Ovary (tissue), 10 donors: ENCODE measurements at places on chromosomes 12 and 14. TPM values are rescaled to one million over a fixed set of nuclear protein-coding genes. Genes with fewer than 3 reads are reported as not detected.

GRCh38 chr14:75522983-75523318 lies 682 bp downstream of the BATF start:
- no peak for DNase-seq

DNA sequence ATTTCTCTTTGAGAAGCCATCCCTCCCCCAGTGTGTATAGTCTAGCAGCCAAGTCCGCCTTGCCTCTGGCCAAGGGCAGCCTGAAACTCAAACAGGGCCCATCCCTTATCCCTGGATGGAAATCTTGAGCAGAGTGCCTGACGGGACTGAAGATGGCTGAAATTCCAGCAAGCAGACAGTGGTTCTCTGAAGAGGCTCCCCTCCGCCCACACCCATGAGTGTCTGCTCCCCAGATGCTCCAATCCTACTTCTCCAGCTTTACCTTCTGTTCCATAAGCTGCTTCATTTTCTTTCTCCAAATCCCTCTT lies 396.2 kb downstream of the NUAK1 start:
- DNase-seq: no peak

DNA sequence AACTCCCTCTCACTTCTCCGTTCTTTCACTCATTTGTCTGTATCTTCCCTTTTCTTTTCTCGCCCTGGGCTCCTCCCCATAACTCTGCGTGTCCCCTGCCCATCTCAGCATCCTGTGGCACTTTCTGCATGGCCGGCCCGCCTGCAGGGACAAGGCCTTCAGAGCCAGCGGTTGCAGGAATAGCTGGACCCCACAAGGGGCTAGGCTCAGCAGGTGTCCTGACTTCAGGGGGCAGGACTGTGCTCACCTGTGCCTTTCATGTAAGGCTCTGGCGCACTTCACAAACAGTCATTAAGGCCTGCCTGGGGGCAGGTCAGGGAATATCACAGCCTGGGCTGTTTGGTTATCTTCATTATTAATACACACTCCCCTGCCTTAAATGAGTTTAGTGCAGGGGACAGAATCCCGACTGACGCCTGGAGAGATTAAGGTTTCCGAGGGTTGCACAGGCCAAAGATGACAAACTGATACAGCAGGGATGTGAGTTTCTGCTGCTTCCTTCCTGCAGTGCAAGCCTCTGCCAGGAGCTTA lies 768.8 kb upstream of the TBX3 start:
- no peak for DNase-seq

DNA sequence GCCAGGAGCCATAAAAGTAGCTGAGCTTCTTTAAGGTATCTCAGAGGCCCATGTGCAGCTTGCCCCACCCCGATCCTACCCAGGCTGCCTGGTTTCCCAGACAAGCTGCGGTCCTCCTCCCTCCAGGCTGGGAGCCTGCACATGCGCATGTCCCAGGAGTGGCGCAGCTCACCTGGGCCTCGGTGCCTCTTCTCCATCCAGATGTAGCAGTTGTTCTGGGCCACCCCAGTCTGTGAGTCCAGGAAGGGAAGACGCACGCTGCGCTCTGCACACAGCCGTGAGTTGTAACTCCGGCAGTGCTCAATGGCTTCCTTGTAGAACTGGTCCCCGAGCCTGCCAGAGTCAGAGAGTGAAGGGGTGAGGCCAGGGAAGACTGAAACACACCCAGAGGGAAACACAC lies 122.3 kb downstream of the DPF3 start:
- no peak for DNase-seq

DNA sequence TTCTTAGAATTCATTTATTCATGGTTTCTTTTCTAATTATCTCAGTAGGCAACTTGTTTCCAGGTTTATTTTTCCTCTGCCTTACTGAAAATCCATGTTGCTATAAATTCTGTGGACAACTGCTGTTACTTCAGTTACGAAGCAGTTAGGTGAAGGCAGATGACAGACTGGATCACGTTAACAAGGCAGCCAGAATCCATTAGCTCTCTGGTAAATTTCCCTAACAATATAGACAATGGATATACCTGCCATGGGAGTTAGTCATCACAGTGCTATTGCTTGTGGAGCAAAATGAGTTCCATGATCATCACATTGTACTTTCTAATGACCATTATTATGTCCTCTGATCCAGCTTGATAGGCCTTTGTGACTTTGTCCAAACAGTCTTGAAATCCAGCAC lies 291.5 kb downstream of the NELL2 start:
- no peak for DNase-seq

- DNase-seq: no peak
Observed at GRCh38 chr14:64191756-64192155, 102.4 kb downstream of the ESR2 start.

GRCh38 chr12:104727726-104728465 lies 230.2 kb downstream of the SLC41A2 start:
- no peak for DNase-seq

DNA sequence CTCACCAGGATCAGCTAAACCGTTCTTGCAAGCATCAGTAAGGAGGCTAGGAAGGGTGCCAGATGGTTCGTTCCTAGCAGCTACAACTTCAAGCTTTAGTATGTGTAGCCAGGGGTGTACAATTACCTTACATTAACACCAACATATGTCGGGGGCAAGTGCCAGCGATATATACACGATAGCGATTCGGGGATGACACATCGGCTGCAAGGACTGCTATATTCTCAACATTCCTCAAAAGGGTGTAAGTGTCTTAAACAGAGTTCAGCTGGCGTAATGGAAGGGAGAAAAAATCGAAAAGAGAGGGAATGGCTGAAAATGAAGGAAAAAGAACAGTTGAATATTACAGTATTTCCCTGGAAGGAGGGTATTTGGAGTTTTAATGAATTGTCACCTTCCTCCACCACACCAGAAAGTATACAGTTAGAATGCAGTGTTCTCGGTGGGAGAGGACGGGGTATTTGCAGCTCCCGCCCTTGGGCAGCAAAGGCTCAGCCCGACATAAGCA lies 545 bp downstream of the LIMA1 start:
- DNase-seq: no peak

- DNase-seq: no peak
Observed at GRCh38 chr12:76504606-76505005, 55.0 kb downstream of the OSBPL8 start.

GRCh38 chr12:94544355-94544754 lies 84.7 kb upstream of the CEP83 start:
- no peak for DNase-seq

DNA sequence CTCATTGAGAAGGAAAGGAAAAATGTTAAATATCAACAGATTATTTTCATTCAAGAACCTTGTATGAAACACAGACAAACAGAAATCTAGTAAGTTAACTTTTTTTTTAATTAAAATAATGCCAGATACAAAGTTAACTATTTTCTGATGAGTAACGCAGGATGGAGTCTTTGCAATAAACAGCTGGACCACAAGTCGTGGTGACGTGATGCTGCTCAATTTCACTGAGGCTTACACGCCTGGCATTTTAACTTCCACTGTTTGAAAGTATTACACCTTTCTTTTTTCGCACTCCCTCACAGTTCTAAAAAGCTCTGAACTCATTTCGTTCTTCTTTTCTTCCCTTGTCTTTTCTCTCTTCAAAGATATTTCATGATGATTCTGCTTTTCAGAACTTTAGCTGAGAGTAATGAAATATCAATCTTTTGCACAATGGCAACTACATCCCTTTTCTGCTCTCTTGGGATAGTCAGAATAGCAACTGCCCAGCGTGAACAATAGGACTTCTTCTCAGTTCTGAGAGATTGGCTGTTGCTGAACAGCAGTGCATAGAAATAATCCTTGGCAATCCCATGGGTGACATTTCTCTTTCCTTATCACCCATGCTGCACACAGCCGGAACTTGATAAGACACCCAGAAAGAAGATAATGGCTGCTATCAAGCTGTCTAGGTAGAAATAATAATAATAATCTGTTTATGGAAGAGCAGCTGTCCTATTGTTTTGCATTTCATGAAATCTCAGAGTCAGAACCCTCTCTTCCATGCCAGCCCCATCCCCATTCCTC lies 160.5 kb downstream of the BTG1 start:
- DNase-seq: no peak

DNA sequence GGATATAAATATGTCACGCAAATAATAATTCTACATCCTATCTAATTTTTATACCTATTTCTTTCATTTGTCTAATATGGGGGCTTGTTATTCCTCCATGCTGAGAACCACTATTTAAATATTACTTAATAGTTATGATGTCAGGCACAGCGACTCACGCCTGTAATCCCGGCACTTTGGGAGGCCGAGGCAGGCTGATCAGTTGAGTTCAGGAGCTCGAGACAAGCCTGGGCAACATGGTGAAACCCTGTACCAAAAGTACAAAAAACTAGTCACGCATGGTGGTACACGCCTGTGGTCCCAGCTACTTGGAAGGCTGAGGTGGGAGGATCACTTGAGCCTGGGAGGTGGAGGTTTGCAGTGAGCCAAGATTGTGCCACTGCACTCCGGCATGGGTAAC lies 45.2 kb downstream of the GXYLT1 start:
- no peak for DNase-seq

DNA sequence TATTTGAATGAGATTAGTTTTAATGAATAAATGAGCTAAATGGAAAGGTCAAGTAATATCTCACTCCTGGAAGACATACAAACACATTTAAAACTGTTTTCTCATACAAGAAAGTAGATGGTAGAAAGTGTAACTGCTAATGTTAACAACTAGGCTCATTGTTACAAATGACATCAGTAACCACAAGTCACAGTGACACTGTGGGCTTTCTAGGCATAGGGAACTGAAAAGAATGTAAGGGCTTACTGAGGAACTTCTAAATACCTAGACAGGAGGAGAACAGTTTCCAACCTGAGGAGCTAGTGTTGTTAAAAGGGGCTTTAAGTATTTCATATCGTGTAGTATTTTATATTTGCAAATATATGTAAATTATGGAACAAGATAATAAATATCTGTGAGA lies 17.5 kb upstream of the ERGIC2 start:
- DNase-seq: no peak

DNA sequence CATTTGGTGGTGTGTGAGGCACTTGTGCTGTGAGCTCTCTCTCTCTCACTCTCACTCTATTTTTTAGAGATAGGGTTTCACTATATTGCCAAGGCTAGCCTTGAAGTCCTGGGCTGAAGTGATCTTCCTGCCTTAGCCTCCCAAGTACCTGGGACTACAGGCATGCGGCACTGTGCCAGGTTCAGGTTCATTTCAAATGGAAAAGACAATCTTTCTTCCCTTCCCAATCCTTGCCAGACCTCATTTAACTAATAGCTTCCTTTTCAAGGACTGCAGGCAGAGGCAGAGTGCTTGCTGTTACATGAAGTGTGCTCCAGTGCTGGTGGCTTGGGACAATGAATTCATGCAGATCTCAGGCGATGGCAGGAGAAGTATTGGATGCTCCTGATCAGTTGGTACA lies 73.2 kb upstream of the BICD1 start:
- no peak for DNase-seq

- no peak for DNase-seq
Observed at GRCh38 chr12:104641862-104642261, 185.1 kb downstream of the CHST11 start.

DNA sequence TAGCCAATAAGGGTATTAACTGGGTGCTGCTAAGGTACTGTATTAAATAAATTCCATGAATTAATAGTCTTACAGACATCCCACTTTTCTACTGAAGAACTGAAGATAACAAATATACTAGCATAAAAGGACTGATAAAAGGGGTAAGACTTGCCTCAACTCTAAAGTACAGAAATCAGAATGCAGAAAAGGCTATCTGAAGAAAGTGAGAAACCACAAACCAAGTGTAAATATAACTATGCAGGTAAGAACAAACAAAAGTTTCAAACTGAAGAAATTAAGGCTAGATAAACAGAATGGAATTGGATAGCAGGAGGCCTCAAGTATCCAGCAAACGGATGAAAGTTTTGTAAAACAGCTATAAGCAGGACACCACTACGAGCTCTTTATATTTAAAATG lies 29.5 kb downstream of the YAF2 start:
- no peak for DNase-seq

- DNase-seq: no peak
Observed at GRCh38 chr12:29616664-29617406, 119.3 kb upstream of the OVCH1 start.

GRCh38 chr12:49030119-49030518 lies 11.5 kb upstream of the PRKAG1 start:
- DNase-seq: no peak

GRCh38 chr12:31647086-31647491 lies 12.4 kb upstream of the ETFBKMT start:
- no peak for DNase-seq

DNA sequence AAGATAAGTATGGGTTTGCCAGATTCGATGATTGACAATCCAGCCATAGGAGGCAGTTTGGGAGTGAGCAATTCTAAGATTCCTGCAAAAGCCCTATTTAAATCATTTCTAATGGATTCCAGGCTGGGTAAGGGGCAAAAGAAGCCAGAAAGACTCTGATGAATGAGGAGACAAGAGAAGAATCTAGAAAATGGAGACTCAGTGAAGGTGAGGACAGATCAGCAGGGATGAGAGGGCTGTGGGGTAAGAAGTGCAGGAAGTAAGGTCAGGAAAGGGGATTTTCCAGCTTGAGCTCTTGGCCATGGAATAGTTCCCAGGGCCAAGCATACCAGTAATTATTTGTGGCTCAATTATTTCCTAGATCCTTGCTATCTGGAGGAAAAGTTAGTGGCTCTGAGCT lies 87.3 kb downstream of the TMX1 start:
- no peak for DNase-seq

DNA sequence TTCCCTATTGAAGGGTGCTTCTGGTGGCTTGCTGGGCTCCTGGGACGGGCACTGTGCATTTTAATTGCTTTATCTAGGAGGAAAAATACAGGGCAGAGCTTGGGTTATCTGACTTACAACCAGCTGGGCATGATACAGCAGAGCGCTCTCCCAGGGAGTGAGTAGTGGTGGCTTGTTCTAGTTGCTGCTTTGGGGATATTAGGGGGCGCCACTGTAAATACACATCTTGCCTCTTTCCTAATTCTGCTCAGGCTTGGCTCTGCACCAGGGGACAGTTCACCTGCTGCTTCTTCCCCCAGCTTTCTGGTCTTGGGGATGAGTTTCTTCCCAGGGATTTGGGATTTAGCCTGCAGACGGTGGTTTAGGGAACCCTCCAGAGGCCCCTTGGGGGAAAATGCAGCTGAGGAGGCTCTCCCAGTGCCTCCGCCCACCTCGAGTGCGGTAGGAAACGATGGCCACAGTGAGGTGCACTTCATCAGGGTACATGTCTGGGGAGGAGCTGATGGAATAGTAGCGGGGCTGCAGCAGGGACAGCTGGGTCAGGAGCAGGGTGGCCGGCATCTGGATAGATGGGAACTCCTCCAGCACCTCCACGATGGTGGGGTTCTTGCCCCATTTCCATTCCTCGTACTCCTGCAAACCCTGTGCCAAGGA lies 36.9 kb upstream of the FBXO21 start:
- no peak for DNase-seq

GRCh38 chr12:11762723-11763326 lies 113.4 kb downstream of the ETV6 start:
- DNase-seq: no peak

GRCh38 chr12:14558473-14558959 lies 9.2 kb downstream of the PLBD1 start:
- DNase-seq: no peak

GRCh38 chr14:31556191-31556590 lies 5.0 kb upstream of the NUBPL start:
- no peak for DNase-seq

- no peak for DNase-seq
Observed at GRCh38 chr14:89540009-89540829, 123.2 kb upstream of the FOXN3 start.

LRFN5 gene
- 4.6 TPM for total RNA-seq

AVPR1A gene
- 1.3 TPM for total RNA-seq

IFNG-AS1 gene
- not detected for total RNA-seq

MANSC1 gene
- total RNA-seq: 18.4 TPM

NFATC4 gene
- total RNA-seq: 186 TPM

RAPGEF3 gene
- 50.4 TPM for total RNA-seq

DBX2 gene
- not detected for total RNA-seq

SERPINA10 gene
- total RNA-seq: not detected

WBP11 gene
- total RNA-seq: 12.9 TPM

CHFR gene
- total RNA-seq: 18.8 TPM
